ENCODE measurements at places on chromosomes 2 and 18.
A peak's percentile ranks its signal among the peaks of the same experiment; 100 is the strongest.

DNA sequence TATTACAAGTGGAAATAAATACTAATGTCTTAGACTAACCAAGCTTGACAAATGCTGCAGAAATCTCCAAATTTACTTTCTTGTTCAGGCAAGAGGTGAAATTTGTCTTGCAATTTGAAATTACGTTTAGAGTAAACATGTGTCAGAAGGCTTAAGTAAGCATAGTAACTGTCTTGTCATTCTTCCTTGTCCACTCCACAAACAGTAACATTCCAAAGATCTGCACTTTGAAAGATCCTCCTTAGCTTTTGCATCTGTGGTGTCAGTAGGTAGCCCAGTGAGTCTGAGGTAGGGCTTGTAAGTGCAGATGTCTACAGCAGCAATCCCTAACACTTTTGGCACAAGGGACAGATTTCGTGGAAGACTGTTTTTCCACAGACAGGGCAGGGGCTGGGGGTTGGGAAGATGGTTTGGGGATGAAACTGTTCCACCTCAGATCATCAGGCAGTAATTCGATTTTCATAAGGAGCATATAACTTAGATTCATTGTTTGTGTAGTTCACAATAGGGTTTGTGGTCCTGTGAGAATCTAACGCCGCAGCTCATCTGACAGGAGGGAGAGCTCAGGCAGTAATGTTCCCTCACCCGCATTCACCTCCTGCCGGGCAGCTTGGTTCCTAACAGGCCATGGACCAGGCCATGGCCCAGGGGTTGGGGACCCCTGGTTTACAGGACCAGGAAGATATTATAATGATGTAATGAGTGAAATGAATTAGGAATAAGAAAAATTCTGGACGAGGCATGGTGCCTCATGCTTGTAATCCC is 18.6 kb downstream of the RASGRP3 start:
- no peak for DNase-seq

DNA sequence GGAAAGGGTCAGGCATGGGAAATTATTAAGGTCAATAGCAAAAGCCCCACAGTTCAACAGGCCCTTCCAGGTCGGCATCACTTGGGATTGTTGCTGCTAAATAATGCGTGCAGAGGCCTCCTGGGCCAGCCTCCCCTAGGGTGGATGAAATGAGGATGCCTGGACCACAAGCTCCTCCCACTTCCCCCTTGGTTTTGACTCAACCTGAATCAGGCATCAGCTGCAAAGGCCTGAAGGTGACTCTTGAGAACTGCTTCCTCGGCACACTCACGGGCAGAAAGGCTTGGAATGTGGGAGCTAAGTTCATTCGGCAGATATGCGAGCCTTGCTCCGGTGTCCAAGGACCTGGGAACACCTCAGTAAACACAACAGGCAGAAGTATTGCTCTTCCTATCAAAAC is 69.3 kb downstream of the MBP start:
- peak; percentile 74 for DNase-seq

GRCh38 chr2:217992061-217992460 is 10.7 kb downstream of the TNS1 start:
- no peak for DNase-seq

GRCh38 chr2:70091816-70092215 is 4.5 kb downstream of the PCBP1 start:
- no peak for DNase-seq

DNA sequence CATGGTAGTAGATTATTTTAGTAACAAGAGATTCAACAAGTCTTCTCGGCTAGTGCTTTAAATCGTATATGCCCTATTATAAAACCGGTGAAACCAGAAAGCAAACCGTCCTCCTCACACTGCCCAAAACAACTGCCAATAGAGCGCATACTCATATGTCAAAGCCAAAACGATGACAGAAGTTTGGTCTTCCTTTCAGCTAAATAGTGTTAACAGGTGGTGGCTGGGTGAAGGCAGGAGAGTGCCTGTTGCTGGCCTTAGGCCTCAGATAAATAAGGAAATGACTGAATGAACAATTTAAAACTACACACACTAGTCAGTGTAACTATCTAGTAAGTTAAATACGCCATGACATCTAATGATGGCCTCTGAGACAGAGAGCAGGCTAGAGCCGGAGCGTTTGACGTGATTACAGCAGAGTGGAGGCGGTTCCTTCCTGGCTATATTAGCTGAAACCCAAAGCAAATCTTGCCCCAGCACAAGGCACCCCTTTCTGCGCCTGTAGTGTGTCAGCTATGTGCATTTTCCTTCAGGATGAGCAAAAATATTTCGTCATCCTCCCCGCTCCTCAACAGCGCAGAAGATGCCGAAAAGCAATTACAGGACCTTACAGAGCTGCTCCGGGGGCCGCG is 1.6 kb downstream of the LONRF2 start:
- no peak for DNase-seq

DNA sequence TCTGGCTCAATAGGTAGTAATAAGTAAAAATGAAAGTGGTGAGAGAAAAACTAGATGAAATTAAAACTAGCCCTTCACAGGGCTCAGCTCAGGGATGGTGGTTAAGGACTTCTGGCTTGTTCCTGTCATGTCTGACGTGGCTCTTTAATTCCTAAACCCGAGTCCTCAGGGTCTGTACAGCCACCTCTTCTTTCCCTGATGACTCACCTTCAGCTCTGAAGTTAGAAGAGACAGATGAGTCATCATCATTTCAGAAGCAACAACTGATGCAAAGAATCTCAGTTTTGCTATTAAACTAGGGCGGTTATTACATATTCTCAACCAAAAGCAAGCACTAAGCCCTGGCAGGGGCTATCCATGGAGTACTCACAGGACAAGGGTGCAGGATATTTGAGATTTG is 24.0 kb upstream of the ITGB6 start:
- peak; percentile 80 for DNase-seq
